ENCODE measurements at places on chromosomes 16 and 17.

GRCh38 chr17:2724784-2725164 lies 13.2 kb upstream of the CLUH start:
- peak; percentile 27 for DNase-seq

- DNase-seq: no peak
Measured at GRCh38 chr16:51839727-51840462, 688.8 kb upstream of the SALL1 start.

GRCh38 chr16:50153596-50154419 lies 702 bp downstream of the TENT4B start:
- DNase-seq: no peak

- DNase-seq: no peak
Measured at GRCh38 chr17:33819539-33819938, 435.5 kb upstream of the CCL2 start.

DNA sequence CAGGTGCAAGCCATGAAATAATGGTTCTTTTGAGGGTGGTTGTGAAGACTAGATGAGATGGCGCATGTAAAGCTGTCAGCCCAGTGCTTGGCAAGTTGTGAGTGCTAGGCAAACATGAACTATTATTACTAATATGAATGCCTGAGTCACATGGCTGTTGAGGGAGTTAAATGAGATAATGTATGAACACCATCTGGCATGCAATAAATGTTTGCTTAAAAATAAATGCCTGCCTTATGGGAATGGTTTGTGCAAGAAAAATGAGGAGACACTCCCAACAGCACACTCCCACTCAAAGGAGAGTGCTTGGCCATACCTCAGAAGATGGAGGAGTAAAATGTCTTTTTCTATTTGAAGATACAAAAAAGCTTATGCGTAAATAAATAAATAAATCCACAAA lies 3.6 kb downstream of the MAPK3 start:
- no peak for DNase-seq

GRCh38 chr16:15403392-15403995 lies 7.9 kb downstream of the MPV17L start:
- no peak for DNase-seq

DNA sequence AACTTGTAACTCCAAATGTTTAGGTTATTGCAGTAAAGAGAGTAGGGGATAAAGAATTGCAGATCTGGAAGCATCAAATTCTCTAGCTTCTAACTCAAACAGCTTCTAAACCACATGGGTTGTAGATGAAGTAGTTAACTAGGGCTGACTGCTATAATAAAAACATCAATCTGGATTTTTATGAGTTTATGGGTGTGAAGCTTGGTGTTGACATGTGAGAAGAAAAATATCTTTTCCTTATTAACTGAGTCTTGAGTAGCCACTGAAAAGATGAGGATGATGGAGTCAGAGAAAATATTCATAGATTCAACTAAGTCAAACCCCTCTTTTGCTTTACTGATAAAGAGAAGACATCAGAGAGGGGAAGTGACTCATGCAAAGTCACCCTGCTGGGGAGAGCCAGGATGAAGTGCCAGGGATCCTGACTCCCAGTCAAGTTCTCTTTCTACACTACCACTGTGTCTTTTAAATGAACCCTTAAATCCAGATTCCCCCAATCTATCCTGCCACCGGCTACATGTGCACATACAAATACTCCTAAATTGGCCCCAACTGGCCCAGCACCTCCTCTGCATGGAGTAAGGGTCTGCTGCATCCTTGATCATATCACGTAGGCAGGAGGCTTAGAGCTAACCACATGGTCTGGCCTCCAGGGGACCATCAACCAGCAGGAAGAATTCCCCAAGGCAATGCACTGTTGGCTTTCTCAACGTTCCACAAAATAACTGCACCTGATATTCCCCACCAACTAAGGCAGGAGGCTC lies 264.0 kb upstream of the CCL2 start:
- no peak for DNase-seq

- DNase-seq: no peak
Measured at GRCh38 chr17:76408037-76408849, 23.8 kb downstream of the SPHK1 start.

- DNase-seq: no peak
Measured at GRCh38 chr17:48126532-48126850, 18.9 kb downstream of the SNX11 start.

GRCh38 chr17:34133350-34133749 lies 121.7 kb upstream of the CCL2 start:
- no peak for DNase-seq
